ENCODE measurements at places on chromosomes 6 and 20. TPM values are rescaled to one million over a fixed set of nuclear protein-coding genes. Genes with fewer than 3 reads are reported as not detected.

DNA sequence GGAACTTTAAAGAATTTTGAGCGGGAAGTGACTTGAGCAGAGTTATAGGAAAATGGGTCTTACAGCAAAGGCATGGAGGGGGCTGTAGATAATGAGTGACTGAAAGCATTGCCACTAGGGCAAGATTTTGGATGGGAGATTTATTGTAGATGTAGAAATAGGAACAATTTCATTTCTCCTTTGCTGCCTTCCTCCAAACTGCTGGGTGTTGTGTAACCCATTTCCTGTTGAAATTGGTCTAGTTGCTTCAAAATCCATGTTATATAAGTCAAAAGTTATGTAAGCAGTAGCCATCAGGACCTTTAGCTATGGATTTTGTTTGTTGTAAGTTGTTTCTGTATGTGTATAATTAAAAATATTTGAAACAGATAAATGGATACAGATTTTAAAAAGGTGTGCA lies 11.1 kb downstream of the YWHAB start:
- no peak for DNase-seq

GRCh38 chr6:118546880-118547218 lies 1.2 kb upstream of the PLN start:
- DNase-seq, result no peak

- no peak for DNase-seq
These were observed 209.0 kb downstream of the THBS2 start for GRCh38 chr6:169044381-169045230.

DNA sequence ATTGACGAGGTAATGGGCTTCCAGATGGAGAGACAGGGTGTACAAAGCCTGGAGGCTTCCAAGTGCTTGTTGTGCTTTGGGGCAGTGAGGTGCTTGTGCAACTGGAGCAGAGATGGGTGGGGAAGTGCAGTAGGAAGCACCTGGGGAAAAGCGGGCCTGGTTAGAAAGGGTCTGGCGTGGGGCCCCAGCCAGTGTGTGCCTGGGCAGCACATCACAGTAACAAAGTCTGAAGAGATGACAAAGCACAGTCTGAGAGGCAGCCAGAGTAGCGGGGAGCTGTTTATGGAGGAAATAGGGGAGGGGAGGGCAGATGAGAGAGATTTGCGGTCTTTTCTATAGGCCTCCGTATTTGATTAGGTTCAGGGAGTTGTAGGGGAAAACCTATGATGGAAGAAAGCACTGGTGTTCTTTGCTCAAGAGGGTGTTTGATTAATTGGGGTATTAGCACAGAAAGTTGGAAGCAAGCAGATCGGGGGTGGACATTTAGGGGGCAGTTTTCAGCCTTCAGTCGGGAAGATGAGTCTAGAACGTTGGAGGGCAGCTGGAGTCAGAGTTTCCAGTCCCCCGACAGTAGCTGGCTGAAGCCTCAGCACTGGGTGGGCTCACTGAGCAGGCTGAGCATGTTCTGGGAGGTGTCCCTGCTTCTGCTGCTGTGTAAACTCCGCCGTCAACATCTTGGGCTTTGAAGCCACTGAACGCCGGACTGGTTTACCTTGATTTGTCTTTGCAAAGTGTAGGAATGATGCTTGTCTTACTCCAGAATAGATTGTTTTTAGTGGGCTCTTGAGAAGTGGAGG lies 15.5 kb upstream of the MROH8 start:
- DNase-seq, result no peak

DNA sequence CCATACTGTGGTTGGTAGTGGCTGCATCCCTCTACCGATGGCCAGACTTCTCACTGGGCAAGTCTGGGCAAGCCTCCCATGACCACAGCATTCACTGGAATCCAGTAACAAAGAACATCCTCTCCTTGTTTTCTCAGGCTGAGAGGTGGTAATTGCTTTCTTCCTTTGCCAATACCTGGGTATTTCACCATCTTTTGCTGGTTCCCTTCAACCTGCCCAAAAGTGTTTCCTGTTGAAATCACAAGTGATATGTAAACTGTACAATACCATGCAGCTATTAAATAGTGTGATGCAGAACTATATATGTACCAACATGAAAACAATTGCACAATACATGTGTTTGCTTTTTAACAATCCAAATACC lies at the start of gene PTCHD4:
TSS of gene PTCHD4 (minus strand) at position 55 of the 364 bp plus-strand sequence. CDS start 42,240 bp downstream, outside the sequence.
- no peak for DNase-seq

Gene SYNCRIP
- total RNA-seq, result 278 TPM

DNA sequence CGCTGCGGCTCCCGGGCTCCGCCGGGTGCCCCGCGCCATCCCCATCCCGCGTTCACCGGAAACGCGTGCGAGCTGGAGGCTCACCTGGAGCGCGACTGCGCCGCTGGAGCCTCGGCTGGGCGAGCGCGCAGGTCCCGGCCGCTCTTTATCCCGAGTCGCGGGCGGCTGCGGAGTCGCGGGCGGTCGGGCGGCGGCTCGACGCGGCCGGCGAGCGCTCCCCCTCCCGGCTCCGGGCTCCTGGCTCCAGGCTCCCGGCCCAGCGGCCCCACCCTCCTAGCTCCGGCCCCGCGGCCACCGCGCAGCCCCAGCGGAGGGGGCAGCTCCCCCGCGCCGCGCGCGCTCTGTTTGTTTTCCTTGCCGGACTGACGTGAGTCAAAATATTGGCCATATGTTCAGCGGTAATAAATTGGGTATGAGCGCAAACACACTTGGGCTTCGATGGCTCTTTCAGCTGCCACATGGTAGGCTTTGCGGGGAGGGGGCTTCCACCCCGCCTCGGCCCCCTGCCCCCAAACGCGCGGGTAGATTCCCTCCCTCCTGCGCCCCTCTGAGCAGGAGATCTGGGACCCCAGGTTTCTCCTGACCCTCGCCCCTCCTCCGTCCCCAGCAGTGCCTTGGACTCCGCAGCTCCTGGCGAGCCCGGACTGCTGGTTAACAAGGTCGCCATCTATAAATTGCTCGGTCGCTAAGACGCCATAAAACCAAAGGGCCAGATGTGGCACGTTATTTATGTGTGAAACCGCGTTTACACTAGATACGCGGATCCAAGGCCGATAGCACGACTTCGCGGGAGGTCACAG lies 8.8 kb upstream of the NKX2-2 start:
- no peak for DNase-seq

Gene FUT9
- not detected for total RNA-seq

Gene GHRH
- total RNA-seq, result not detected

DNA sequence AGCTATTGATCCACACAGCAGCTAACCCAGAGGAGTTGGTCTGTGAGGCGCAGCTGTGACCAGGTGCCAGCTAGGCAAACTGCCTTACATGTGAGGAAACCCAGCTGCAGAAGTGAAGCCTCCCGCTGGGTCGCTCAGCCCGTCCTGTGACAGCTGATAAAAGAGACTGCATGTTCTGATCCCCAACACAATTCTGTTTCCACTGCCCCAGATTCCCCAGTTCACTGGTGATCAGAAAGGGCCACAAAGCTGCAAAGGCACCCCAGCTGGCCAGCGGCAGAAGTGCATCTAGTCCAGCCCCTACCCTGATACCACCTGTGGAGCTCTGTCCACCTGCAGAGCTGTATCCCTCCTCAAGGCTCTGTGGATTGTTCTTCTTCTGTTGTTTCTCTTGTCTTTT lies 64.5 kb downstream of the CTNNBL1 start:
- DNase-seq, result peak; percentile 2

- no peak for DNase-seq
These were observed 417.8 kb downstream of the CDC5L start for GRCh38 chr6:44805238-44805846.
